Activated CD8-positive, alpha-beta memory T cell treated with anti-CD3 and anti-CD28 coated beads, Interleukin-2, amount 10 ng/mL, durations not matched to agents 7 days and 5 days (primary cell): ENCODE measurements at places on chromosomes 16 and 17. TPM values are rescaled to one million over a fixed set of nuclear protein-coding genes. Genes with fewer than 3 reads are reported as not detected.

Gene GFAP
- not detected for total RNA-seq

Gene CEP295NL
- not detected for total RNA-seq

Gene PTGES3L
- 0.30 TPM for total RNA-seq

Gene GPR142
- total RNA-seq: not detected

Gene CTRB2
- total RNA-seq: not detected

Gene C16orf92
- total RNA-seq: not detected

Gene DPEP3
- total RNA-seq: not detected

Gene CD300LB
- total RNA-seq: not detected

Gene ITGAE
- total RNA-seq: 70.9 TPM

Gene CDYL2
- total RNA-seq: 60.8 TPM

Gene EDC4
- total RNA-seq: 122 TPM

Gene OTOA
- 0.38 TPM for total RNA-seq

Gene CCL8
- not detected for total RNA-seq

Gene PIRT
- not detected for total RNA-seq

Gene CFAP119
- 4.1 TPM for total RNA-seq

DNA sequence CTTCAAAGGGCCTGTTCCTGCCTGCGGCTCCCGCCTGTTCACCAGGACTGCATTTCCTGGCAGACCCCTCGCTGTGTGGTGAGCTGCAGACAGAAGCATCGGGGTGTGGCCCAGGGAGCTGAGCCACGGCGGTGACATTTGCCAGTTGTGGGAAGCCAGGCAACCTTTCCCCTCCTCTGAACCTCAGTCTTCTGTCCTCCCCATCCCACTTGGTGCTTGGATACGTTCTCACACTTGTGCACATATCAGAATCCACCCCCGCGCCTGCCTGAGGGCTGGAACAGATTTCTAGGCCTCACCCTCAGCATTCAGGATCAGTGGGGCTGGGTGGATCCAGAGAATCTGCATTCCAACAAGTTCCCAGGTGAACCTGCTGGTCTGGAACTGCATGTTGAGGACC is 63.5 kb downstream of the CRISPLD2 start:
- H3K36me3 ChIP-seq: no peaks in the 10 kb centered on the region
- no peaks in the 10 kb centered on the region for H3K4me1 ChIP-seq
- H3K4me3 ChIP-seq: no peak overlapping the region

DNA sequence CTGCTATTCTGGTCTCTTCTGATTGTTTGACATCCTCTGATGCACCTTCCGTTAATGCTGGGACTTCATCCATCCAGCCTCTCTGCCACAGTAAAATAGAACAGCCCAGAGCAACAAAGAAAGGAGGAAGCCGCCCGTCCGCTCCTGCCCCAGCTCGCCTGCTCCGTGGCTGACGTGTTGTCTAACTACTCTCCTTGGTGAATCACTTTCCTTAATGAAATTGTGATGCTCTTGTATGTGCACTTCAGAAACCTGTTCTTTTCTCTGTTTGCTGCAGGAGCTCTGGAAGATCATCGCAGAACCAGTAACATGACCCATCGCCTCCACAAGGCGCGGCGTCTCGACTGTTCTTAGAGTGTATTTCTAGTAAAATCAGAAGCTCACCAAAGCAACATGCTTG is 24.3 kb downstream of the METTL22 start:
- peaks cover 44% of the 10 kb centered on the region for H3K36me3 ChIP-seq
- H3K4me1 ChIP-seq: peaks cover 15% of the 10 kb centered on the region
- no peak overlapping the region for H3K4me3 ChIP-seq
- no peaks in the 10 kb centered on the region for H3K27me3 ChIP-seq
- H3K27ac ChIP-seq: no peak overlapping the region
- no peak for DNase-seq

DNA sequence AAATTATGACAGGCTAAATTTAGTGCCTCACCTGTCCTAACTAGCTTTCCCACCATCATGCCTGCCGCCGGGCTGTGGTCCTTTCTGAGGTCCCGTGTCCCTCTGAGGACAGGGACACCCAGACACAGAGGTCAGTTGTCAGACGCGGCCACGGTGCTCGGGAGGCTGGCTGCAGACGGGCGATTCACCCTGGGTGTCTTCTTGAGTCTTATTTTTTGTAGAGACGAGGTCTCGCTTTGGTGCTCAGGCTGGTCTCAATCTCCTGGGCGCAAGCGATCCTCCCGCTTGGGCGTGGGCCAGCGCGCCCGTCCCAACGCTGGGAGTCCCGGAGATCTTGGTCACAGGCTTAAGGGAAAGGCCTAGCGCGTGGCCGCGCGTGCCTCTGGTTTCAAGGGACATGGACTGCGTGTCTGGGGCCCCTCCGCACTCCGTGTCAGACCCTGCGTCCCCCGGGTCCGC is 797 bp upstream of the RAB11FIP3 start:
- DNase-seq: no peak
- H3K27ac ChIP-seq: no peak overlapping the region
- peaks cover 25% of the 10 kb centered on the region for H3K4me1 ChIP-seq
- H3K27me3 ChIP-seq: peaks cover 11% of the 10 kb centered on the region
- H3K4me3 ChIP-seq: peak overlapping the region; percentile 74
- peaks cover 11% of the 10 kb centered on the region for H3K36me3 ChIP-seq

- no peaks in the 10 kb centered on the region for H3K27me3 ChIP-seq
- H3K27ac ChIP-seq: peak overlapping the region; percentile 98
- peaks cover 18% of the 10 kb centered on the region for H3K36me3 ChIP-seq
- no peak overlapping the region for H3K4me3 ChIP-seq
- DNase-seq: peak; percentile 57
Observed at GRCh38 chr17:57597531-57598453, 147.3 kb downstream of the CCDC182 start.

DNA sequence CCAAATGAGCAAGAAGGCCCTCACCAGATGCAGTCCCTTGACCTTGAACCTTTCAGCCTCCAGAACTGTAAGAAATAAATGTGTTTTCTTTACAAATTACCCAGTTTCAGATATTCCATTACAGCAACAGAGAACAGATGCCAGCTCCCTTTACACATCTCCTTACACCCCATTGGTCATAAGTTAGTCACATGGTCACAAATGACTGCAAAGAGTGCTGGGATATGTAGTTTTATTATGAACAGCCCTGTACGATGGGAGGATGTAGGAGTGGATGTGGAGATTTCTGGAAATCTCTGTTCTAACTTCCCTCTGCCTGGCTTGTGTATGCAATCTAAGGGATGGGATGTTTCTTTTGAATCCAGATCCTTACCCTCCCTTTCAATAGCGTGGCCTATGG is 13.3 kb upstream of the RPL38 start:
- H3K27ac ChIP-seq: no peak overlapping the region
- peaks cover 6% of the 10 kb centered on the region for H3K4me1 ChIP-seq
- no peaks in the 10 kb centered on the region for H3K36me3 ChIP-seq
- no peak overlapping the region for H3K4me3 ChIP-seq
- H3K27me3 ChIP-seq: peaks cover 15% of the 10 kb centered on the region

DNA sequence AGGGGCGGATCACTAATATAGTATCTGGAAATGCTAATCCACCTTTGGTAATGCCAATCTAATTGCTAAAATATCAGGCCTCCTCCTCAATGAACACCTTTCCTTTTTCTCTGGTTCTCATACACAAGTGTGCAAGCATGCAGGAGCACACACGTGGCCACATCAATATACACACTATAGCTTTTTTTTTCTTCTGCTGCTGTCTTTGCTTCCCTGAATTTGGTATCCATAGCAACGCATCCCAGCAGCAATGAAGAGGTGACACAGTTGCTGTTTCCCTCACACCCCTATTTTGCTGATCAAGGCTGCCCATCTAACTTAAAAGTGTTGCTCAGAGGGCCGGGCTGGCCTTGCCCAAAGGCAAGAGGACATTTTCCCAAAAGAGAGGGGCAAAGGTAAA is 15.4 kb downstream of the NOG start:
- H3K4me3 ChIP-seq: no peak overlapping the region
- H3K36me3 ChIP-seq: no peaks in the 10 kb centered on the region
- H3K4me1 ChIP-seq: no peaks in the 10 kb centered on the region
- no peak overlapping the region for H3K27ac ChIP-seq

GRCh38 chr17:57862694-57863667 is 13.1 kb upstream of the MRPS23 start:
- H3K27ac ChIP-seq: no peak overlapping the region
- no peak for DNase-seq
- peaks cover 46% of the 10 kb centered on the region for H3K27me3 ChIP-seq
- H3K4me1 ChIP-seq: peaks cover 20% of the 10 kb centered on the region
- no peak overlapping the region for H3K4me3 ChIP-seq
- no peaks in the 10 kb centered on the region for H3K36me3 ChIP-seq

GRCh38 chr16:3536271-3536731 is 35.5 kb downstream of the CLUAP1 start:
- peak overlapping the region; percentile 37 for H3K27ac ChIP-seq
- H3K4me1 ChIP-seq: no peaks in the 10 kb centered on the region
- no peak overlapping the region for H3K4me3 ChIP-seq
- H3K27me3 ChIP-seq: no peaks in the 10 kb centered on the region
- H3K36me3 ChIP-seq: peaks cover 20% of the 10 kb centered on the region

- no peaks in the 10 kb centered on the region for H3K27me3 ChIP-seq
- no peak for DNase-seq
- H3K27ac ChIP-seq: peak overlapping the region; percentile 55
Observed at GRCh38 chr17:29147682-29148081, 32.5 kb downstream of the MYO18A start.

- no peak for DNase-seq
- peaks cover 28% of the 10 kb centered on the region for H3K4me1 ChIP-seq
- peaks cover 4% of the 10 kb centered on the region for H3K36me3 ChIP-seq
- H3K27ac ChIP-seq: no peak overlapping the region
- H3K4me3 ChIP-seq: no peak overlapping the region
- peaks cover 7% of the 10 kb centered on the region for H3K27me3 ChIP-seq
Observed at GRCh38 chr17:30368912-30369720, 9.6 kb upstream of the CPD start.

GRCh38 chr17:80455336-80455710 is 21.1 kb downstream of the NPTX1 start:
- H3K27ac ChIP-seq: peak overlapping the region; percentile 93
- peaks cover 40% of the 10 kb centered on the region for H3K4me1 ChIP-seq
- H3K27me3 ChIP-seq: peaks cover 20% of the 10 kb centered on the region
- H3K4me3 ChIP-seq: peak overlapping the region; percentile 89

DNA sequence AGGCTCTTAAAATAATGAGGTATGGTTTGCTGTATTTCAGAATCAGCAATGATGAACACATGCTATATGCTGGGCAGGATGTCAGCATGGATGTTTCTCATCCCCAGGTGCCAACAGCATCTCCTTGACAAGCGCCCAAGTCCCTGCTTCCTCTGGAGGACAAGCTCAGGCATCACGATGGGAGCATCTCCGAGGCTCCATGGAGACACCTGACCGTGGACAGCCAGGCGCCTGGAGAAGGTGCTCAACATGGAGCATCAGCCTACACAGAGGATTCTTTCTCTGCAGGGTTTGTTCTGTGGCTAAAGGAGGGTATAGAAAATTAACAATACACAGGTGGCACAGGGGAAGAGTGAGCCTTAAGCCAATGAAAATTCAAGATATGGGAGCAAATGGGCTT is 72.1 kb downstream of the SLC5A11 start:
- no peak overlapping the region for H3K4me3 ChIP-seq
- no peak overlapping the region for H3K27ac ChIP-seq
- H3K27me3 ChIP-seq: no peaks in the 10 kb centered on the region
- peaks cover 18% of the 10 kb centered on the region for H3K36me3 ChIP-seq
- no peak for DNase-seq
- peaks cover 14% of the 10 kb centered on the region for H3K4me1 ChIP-seq

- no peak for DNase-seq
- peak overlapping the region; percentile 54 for H3K27ac ChIP-seq
- no peaks in the 10 kb centered on the region for H3K27me3 ChIP-seq
- no peak overlapping the region for H3K4me3 ChIP-seq
- peaks cover 6% of the 10 kb centered on the region for H3K4me1 ChIP-seq
- H3K36me3 ChIP-seq: peaks cover 64% of the 10 kb centered on the region
Observed at GRCh38 chr17:16037636-16038035, 38.0 kb downstream of the TTC19 start.

DNA sequence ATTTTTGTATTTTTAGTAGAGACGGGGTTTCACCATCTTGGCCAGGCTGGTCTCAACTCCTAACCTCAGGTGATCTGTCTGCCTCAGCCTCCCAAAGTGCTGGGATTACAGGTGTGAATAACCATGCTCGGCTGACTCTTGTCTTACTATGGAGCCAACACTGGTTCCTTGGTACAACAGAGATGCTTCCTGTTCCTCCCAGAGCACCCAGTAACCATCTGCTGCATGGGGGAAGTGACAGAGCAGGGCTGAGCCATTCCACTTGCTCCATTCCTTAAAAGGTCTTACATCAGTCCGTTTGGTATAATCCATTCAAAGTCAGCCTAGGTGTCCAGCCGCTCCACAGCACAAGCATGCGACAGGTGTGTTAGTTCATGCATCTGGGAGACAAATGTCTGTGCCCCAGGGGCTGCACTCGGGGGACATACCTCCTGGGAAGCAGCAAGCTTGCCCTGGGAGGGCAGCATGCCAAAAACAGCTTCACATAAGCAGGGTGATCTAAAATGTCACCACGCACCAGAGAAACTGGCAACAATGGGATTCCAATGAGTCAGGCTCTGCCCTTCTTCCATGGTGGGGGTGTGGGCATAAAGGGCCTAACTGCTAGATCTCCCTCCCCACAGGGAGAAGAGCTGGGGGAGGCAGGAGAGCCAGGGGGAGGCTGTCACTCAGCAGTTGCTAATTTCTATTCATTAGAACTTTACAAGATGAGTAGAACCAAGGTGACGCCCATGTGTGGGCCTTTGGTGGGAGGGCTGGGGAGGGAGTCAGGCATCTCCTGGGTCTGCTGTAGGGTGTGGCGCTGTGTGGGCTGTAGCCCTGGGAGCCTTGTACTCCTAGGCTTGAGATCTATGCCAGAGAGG is 35.5 kb downstream of the PIPOX start:
- H3K4me1 ChIP-seq: no peaks in the 10 kb centered on the region
- DNase-seq: no peak
- H3K27ac ChIP-seq: no peak overlapping the region
- no peaks in the 10 kb centered on the region for H3K27me3 ChIP-seq
- no peak overlapping the region for H3K4me3 ChIP-seq

- no peaks in the 10 kb centered on the region for H3K36me3 ChIP-seq
- no peak overlapping the region for H3K27ac ChIP-seq
- peaks cover 4% of the 10 kb centered on the region for H3K27me3 ChIP-seq
- DNase-seq: no peak
- no peaks in the 10 kb centered on the region for H3K4me1 ChIP-seq
Observed at GRCh38 chr16:49366669-49367068, 6.9 kb upstream of the C16orf78 start.

GRCh38 chr16:77840673-77841501 is 52.5 kb downstream of the VAT1L start:
- H3K4me3 ChIP-seq: no peak overlapping the region
- no peak for DNase-seq
- no peaks in the 10 kb centered on the region for H3K36me3 ChIP-seq
- no peak overlapping the region for H3K27ac ChIP-seq
